ENCODE measurements at places on chromosomes 11 and 22.

DNA sequence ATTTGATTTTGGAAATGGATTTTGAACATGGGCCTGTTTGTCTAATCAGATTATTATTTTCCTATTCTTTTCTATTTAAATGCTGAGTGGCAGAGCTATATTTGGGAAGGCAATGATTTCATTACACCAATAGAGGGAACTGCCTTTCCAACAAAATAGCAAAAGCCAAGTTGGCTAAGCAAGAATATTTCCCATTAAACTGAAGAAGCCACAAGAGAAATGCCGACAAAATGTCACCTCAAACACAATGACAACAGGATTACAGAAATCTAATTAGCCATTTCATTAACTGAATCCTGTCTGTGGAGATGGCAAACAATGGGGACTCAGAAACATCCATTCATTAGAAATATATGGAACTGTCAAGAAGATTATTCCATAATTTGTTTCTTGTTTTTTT is 1593.1 kb upstream of the RAG2 start:
- no peak for DNase-seq

- no peak for DNase-seq
Observed at GRCh38 chr11:76613901-76614300, 56.6 kb downstream of the LRRC32 start.

DNA sequence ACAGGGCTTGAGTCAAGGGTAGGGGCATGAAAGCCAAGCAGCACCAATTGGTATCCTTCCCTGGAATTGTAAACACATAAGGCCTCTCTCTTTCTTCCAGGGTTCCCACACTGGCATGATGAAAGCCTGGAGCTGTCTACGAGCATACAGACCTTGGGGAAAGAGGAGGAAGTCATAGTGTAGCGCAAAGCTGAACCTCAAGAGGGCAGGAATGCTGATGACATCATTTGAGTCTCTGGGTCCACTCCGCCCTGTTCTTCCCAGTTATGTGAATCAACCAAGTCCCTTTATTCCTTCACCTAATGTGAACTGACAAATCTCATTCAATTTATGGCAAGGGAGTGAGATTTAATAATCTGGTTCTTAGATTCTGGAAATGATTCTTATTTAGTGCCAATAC is 266.4 kb upstream of the NCAM1 start:
- no peak for DNase-seq

GRCh38 chr11:83545494-83546260 is 259.5 kb upstream of the CCDC90B start:
- no peak for DNase-seq

- DNase-seq = no peak
Observed at GRCh38 chr11:3042496-3043314, 14.5 kb downstream of the CARS1 start.

DNA sequence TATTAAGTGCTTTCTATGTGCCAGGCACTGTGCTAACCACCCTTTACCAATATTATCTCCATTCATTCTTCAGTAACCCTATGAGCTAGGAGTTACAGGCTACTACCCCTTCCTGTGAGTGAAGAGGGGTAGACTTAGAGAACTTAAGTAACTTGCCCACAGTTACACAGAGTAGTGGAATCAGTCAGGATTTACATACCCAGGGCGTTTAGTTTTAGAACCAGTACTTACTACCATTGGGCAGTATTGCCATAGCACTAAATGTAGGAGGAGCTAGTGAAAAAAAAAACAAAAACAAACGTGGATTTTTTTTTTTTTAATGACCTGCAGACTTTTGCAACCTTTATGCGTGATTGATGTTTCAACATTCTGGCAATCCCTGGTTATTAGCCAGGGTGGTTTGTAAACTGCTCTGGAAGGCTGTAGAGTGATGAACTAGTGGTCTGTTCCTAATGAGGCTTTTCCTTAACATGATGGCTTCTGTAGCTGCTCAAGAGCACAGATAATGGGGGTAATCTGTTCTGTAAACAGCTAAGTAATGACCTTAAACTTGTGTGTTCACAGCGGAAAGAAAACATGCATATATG is 11.4 kb downstream of the TBCEL start:
- no peak for DNase-seq

- no peak for DNase-seq
Observed at GRCh38 chr11:2779499-2779980, 79.7 kb upstream of the KCNQ1OT1 start.

DNA sequence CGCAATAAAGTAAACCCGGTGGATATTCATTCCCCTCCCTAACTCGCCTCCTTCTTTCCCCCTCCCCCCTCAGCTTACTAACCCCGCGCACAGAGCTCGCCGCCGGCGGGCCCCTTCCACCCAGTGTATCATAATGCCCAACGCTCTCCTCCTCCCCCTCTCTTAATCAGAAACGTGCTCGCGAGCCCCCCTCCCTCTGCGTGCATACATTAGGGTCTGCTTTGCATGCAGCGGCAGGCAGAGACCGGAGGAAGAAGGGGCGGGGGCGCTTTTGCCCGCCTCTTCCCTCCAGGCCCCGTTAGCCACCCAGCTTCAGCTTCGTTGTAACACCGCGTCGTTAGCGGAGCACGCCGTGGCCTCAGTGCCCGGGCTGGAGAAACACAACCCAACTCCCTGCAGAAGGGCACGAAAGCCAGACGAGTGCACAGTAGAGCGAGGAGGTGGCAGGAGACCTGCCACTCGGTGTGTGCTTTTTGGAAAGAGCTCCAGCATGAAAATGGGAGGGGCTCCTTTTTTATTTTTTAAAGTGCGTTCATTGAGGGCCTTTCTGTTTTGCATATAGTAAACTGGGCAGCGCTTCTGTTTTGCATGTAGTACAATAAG is 901 bp upstream of the KMT2A start:
- peak; percentile 77 for DNase-seq

- no peak for DNase-seq
Observed at GRCh38 chr11:132587716-132588115, 944.6 kb downstream of the OPCML start.

DNA sequence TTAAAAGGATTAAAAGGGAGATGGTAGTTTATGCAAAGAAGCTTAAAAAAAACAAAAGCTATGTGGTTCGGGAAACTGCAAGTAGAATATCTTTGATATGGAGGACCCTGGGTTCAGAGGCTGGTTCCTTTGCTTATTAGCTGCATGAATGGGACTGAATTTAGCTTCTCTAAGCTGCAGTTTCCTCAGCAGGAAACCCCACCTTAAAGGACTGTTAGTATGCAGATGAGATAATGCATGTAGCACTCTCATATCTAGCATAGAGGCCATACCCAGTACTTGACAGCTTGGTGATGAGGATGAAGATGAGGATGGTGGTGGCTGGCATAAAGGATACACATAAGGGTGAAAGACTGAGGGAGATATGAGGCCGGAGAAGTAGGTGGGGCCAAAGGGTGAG is 134.6 kb downstream of the RRAS2 start:
- no peak for DNase-seq

DNA sequence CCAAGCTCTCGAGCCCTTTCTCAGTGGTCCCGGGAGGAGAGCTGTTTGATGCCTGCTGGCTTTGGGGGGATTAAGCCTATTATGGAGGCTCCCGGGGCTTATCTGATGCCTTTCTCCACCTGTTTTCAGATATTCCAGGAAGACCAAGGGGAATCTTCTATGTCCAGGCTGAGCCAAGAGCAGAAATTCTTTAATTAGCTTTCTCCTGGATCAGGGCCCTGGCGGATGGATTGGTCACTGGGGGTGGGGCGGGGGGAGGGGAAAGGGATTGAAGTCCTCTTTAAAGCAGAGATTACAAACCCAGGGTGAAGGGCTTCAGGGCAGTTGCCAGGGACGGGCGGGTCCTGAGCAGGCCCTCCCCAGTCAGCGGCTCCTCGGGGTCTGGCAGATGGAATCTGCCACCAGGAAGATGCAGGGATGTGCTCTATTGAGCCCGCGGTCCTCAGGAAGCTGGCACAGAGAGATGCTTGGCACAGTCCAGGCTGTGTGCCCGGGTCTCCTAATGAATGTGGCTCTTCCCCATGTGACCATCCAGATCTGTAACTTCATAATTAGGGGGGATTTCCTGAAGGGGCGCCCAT is 33.6 kb downstream of the MACROD1 start:
- DNase-seq = no peak

DNA sequence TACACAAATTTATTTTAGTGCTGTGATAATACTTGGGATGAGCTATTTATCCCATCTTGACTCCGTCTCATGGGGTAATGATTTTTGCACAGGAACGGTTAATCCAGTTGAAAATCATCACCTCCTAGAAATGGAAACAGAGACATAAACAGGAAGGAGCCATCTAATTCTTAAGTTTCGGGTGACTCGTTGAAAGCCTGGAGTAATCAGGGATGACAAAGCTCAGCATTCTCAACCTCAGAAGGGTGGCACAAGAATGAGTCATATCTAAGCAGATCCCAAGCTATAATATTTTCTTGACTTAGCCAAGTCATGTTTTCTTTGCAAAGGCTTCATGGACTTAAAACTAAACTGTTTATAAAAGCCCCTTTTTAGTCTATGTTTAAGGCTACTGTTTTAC is 280.8 kb upstream of the CCDC90B start:
- no peak for DNase-seq

DNA sequence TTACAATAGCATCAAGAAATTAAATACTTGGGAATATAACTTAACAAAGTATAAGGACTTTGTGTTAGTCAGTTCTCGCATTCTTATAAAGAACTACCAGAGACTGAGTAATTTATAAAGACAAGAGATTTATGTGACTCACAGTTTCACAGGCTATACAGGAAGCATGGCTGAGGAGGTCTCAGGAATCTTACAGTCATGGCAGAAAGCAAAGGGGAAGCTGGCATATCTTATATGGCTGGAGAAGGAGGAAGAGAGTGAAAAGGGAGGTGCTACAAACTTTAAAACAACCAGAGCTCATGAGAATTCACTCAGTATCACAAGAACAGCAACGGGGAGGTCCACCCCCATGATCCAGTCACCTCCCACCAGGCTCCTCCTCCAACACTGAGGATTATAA is 32.0 kb upstream of the CCDC134 start:
- no peak for DNase-seq

- DNase-seq = no peak
Observed at GRCh38 chr11:117559698-117560097, 232.0 kb downstream of the CEP164 start.

GRCh38 chr22:28034145-28034759 is 115.2 kb upstream of the PITPNB start:
- DNase-seq = no peak

DNA sequence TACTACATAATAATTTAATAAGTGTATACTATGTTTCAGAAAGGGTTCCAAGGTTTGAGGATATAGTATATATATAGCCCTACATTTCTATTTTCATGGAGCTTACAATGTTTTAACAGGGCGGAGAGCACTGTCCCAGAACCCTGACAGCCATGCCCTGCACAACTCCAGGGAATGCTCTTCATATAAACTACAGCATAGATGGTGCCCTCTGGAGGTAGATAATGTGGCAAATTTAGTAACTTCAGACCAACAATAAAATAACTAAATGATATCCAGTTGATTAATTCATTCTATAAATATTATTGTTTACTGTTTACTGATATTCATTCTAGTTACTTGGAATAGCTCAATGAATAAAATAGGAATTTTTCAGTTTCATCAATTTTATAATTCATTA is 693.7 kb upstream of the CCDC179 start:
- no peak for DNase-seq

- no peak for DNase-seq
Observed at GRCh38 chr11:44613153-44613552, 47.7 kb downstream of the CD82 start.

DNA sequence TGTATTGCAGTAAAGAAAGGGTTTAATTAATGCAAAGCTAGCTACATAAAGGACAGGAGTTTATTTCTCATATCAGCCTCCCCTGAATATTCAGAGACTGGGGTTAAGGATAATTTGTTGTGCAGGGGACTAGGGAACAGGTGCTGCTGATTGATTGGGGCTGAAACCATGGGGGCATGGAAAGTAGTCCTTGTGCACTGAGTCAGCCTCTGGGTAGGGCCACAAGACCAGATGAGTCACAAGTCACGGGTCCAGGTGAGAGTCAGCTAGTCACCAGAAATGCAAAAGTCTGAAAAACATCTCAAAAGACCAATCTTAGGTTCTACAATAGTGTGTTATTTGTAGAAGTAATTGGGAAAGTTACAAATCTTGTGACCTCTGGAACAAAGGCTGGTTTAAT is 32.9 kb upstream of the SYT13 start:
- DNase-seq = no peak

DNA sequence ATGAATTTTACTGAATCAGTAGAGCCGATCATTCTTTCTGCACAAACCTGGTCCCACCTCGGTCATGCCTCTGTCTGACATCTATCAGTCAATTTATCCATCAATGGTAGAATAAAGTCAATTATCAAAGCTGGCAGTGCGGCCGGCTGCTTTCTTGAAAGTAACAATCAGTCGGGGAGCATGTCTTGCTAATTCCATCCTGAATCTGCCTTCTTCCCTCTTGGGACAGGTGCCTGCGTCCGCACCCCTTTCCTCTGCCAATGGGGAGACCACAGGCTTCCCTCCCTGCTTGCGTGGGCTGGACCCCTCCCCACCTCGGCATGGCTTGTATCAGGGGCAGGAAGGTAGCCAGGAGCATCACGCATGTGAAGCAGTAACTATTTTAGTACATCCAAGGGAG is 962.9 kb downstream of the BRD1 start:
- no peak for DNase-seq

DNA sequence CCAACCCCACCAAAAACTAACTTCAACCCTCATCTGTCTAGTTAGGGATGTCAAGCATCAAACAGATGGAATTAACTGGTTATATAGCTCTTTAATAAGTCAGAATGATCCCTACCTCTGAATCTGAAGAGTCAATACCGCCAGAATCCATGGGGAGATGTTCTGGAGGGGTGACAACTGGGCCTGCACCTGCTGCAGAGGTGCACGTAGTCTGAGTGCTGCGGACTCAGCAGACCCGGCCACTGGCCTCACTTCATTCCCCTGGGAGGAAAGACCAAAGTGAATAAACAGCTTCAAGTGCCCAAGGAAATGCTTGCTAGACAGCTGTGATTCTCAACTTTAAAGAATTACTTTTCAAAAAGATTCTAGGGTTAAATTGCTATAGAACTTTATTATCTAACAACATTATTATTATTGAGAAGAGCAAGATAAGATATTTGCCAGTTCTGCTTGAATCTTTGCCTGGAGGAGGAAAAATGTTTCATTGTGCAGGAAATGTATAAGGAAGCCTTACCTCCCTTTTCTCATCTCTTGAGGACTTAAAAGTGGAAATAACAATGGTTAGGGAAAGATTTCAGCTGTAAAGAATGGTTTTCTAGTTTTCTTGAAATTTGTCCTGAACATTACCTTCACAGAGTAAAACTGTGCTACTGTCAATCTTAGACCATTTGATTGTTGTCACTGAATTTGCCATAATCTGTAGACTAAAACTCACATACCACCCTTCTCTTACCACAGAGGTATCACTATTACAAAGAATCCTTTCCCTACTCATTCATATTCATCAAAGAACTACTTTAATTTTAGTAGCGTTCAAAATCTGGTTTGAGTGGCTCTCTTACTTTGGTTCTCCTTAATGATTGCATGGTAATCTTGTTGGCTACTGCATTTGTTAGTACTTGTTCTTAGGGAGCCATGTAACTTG is 4.2 kb downstream of the XBP1 start:
- no peak for DNase-seq

- DNase-seq = peak; percentile 1
Observed at GRCh38 chr11:29159552-29160465, 857.0 kb downstream of the KCNA4 start.

All from stimulated activated CD4-positive, alpha-beta T cell treated with anti-CD3 and anti-CD28 coated beads, Interleukin-15, amount 100 ng/mL, for 24 hours (primary cell).